ENCODE measurements at places on chromosomes 3 and 15.

DNA sequence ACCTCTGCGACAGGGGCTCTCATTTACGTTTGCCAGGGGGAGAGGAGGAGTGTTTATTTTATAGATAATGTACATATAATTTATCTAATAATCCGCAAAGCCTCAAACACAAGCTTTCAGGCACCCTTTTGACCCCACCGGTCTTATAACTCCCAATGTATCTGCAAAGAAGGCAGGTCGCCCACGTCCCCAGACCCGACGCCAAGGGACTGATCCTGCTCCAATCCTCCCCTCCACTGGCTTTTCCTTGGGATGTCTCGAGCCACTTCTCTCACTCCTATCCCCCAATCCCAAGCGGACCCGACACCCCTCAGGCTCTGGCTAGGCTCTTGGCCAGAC, 452 bp downstream of the DCP1A start:
- DNase-seq = no peak

DNA sequence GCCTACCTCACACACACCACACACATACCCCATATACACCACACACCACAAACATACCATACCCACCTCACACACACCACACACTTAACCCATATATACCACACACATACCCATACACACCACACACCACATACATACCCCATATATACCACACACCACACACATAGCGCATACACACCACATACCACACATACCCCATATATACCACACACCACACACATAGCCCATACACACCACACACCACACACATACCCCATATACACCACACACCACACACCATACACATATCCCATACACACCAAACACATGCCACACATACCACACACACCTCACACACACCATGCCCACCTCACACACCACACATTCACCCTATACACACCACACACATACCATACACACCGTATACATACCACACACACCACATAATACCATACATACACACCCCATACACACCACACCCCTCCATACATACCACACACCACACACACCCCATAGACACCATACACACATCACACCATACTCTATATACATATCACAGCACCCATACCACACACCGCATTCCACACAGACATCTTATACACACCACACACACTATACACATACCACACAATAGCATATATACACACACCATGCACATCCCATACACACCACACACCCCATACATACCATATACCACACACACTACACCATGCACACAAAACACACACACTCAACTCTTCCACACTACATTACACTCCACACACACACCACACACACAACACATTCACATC, 29.5 kb downstream of the APBA2 start:
- no peak for DNase-seq

GRCh38 chr3:65734792-65735191, 303.9 kb downstream of the MAGI1 start:
- DNase-seq = no peak

- DNase-seq = peak; percentile 15
Measured at GRCh38 chr15:81024936-81025335, 24.2 kb downstream of the TLNRD1 start.

DNA sequence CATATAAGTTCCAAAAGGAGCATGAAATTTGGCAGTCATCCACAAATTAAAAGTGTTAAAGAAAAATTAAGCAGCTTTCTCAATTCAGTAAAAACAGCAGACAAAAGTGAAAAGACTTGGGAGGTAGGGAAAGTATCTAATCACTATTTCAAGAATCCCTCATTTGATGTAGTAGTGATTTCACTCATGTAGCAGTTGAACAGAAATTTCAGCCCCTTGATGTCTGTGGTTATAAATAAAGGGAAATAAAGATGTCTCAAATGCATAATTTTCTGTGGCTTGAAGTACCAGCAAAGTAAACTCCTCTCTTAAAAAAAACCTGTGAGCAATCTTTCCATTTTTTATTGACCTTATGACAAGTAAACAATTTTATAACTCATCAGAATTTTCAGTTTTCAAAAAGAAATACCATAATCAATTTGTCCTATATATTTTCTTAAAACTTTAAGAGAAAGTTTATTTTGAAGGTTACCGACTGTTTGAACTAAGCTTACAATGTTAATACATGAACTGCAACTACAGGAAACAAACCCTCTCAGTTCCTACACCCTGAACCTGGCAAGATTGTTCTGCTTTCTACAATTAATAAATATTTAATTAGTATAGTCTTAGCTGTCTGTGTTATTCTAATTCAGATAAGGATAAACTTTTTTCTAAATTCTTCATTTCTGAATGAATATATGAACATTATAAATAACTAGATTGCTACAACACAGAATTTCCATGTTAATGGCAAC, 94.2 kb downstream of the CBLB start:
- DNase-seq = no peak

DNA sequence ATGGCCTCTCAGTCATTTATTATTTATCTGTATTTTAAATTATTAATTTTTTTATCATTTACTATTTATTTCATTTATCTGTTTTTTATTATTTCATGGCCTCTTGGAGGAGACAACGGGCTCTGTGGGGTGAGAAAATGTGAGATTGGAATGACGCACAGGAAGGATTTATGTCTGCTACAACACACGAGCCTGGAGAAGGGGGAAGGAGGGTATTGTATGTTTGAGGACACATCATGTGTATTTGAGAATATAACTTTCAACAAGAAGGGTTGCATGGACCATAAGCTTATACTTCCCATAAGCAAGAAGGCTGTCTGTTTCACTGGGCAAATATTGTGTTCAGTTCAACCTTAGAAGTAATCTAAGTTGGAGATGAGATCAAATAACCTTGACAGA, 31.7 kb downstream of the LSM3 start:
- DNase-seq = no peak

DNA sequence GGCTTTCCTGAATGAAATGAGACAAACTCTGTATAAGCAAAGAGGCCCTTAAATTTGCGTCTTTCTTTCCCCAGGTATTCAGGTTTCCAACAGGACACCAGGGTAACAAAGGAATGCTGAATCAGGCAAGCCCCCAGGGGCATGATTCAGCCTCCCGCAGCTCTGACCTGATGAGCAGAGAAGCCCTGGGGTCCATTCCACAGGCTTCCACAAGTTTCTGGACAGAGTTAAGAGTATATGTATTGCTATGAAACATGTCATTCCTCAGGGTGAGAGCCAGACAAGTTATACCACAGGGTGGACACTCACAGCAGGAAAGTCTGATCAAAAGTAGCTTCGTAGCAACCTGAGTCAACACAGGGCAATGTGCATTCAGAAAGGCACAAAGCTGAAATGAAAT, 68.1 kb upstream of the CTNNB1 start:
- no peak for DNase-seq

GRCh38 chr15:38042707-38043445, 108.4 kb downstream of the TMCO5A start:
- DNase-seq = no peak

GRCh38 chr3:132210476-132211346, 106.5 kb upstream of the ACP3 start:
- no peak for DNase-seq

DNA sequence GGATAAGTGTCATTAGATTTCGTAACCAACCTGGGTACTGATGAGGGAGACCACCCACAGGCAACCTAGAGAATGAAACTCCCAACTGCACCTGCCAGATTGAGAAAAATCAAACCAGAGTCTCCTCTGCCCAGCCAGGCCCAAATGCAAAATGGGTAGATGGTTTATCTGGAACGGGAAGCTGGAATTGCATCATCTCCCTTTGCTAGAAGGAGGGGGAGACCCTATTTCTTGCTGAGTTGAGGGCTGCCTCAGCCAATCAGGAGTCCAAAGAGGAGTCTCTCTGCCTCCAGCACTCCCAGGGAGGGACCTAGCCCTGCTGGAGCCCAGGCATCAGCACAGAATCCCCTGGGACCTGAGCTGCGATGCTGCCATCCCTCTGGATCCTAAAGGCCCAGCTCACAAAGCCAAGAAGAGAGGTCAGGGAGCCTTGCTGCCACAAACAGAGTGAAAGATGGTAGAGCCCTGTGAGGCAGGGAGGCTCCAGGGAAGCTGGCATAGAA, 8.1 kb downstream of the RMDN3 start:
- DNase-seq = peak; percentile 51

GRCh38 chr3:141392416-141392815, 24.1 kb downstream of the ZBTB38 start:
- no peak for DNase-seq

- no peak for DNase-seq
Measured at GRCh38 chr3:10473581-10474274, 31.7 kb downstream of the ATP2B2 start.

GRCh38 chr3:45345846-45346580, 42.4 kb upstream of the LARS2 start:
- no peak for DNase-seq

DNA sequence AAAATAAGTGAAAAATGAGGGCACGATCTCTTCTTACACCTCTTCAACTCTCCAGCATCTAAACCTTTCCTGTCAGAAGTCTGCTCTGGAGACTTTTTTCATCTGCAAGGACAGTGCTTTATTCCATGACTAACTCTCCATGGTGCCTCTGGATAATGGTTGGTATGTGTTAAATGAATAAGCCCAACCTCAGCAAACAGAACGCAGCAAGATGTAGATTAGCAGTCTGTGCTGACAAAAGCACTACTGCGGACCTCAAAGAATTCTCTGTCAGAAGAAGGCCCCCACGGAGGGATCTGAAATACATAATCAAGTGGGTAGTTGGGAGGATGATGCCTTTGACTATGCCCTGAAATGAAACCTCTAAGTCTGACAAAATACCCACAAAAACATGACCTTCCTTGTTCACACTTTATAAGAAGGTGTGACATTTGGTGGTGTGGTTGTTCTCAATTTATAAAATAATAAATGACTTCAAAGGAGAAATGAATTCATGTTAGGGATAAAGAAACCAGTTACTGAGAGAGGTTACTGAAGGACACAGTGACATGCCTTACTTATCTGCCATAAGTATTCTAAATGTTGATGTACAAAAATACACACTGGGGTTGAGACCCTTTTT, 43.2 kb upstream of the ADCY5 start:
- no peak for DNase-seq

DNA sequence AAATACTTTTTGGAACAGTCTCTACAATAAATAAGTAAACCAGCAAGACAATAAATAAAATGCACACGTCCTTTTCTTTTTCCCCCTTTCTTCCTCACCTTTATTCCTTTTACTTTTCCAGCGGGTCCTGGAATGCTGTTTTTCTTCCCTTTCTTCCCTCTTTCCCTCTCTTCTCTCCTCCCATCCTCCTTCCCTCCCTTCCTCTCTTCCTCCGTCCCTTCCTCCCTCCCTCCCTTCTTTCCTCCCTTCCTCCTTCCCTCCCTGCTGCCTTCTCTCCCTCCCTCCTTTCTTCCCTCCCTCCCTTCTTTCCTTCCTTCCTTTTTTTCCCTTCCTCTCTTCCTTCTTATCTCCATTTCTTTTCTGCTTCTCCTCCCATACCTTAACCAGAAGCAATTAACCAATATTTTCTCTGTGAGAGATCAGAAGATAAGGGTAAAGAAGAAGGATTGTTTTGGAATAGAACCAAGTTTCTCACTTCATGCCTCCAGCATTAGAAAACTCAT, 3.3 kb upstream of the IL17RE start:
- DNase-seq = no peak

DNA sequence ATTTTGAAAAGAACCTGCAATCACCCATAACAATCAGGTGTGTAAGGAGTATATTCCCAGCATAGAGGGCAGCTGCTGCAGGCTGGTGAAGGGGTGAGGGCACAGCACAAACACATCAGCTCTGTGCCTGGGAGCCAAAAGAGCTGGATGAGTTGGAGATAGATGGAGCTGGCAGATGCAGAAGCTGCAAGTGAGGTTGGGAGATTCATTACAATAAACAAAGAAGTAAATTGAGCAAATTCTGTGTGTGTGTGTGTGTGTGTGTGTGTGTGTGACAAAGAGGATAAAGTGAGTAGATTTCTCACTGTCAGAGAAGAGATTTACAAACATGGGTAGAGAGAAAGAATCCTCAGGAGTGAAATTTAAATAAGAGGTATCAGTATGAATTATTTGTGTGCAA, 994.7 kb downstream of the EPHA3 start:
- DNase-seq = no peak

- DNase-seq = peak; percentile 42
Measured at GRCh38 chr3:158679547-158680000, 7.1 kb upstream of the LXN start.

DNA sequence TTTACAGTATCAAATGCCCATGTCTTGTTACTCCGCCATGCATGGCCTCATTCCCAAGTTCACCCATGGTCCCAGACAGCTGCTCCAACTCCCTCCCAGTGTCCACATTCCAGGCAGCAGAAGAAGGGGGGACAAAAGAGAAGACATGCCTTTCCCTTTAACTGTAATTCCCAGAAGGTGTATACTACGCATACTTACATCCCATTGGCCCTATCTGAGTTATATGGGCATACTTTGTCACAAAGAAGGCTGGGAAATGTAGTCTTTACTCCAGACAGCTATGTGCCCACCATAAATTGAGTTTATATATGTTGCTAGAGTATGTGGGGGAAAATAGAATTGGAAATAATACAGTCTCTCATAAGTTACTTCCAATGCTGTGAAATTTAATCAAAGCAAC, 70.5 kb downstream of the ERC2 start:
- no peak for DNase-seq

DNA sequence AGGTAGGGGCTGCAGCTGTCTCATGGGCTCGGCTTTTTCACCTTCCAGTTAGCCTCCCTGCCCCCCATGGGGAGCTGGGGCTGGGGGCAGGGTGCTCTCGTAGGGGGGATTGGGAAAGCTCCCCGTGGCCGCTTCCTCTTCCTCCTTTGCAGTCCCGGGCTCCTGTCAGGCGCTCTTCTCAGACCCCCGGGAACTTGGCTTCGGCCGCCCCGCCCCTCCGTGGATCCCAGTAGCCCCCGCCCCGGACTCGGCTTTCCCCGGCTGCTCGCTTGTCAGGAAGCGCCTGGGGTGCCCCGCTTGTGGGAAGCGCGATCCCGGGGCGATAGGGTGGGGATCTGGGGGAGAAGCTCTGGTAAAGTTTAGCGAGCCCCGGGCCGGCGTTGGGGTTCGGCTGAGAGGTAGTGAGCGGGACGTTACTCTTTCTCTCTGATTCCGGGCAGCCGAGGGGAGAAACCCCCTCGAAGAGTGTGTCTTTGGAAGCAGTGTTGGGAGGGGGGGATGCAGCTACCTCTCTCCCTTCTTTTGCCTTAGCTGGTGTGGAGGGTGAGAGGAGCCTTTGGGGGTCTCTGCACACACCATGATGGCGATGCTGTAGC, 611 bp downstream of the PIAS1 start:
- peak; percentile 76 for DNase-seq

GRCh38 chr3:69236812-69237707, 114.7 kb upstream of the LMOD3 start:
- DNase-seq = no peak
